ENCODE measurements at places on chromosomes 2 and 18.

DNA sequence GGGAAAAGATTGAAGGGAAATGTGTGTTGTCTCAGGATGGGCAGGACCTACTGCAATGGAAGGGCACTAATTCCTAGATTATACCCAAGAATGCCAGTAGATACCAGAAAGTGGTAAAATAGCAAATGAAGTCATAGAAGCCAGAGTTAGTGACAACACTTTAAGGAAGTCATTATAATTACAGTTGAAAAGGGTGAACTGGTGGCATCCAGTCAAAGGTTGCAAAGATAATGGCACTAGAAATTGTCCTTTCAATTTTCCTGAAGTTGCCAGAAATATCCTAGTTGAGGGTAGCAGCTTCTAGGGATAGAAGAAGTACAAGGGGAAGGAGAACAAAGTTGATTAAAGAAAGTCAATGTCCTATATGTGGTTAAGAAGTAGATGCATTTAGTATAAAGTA, 68.8 kb upstream of the GLS start:
- DNase-seq, result no peak

- no peak for DNase-seq
These were observed 17.3 kb downstream of the PROKR1 start for GRCh38 chr2:68660658-68661057.

DNA sequence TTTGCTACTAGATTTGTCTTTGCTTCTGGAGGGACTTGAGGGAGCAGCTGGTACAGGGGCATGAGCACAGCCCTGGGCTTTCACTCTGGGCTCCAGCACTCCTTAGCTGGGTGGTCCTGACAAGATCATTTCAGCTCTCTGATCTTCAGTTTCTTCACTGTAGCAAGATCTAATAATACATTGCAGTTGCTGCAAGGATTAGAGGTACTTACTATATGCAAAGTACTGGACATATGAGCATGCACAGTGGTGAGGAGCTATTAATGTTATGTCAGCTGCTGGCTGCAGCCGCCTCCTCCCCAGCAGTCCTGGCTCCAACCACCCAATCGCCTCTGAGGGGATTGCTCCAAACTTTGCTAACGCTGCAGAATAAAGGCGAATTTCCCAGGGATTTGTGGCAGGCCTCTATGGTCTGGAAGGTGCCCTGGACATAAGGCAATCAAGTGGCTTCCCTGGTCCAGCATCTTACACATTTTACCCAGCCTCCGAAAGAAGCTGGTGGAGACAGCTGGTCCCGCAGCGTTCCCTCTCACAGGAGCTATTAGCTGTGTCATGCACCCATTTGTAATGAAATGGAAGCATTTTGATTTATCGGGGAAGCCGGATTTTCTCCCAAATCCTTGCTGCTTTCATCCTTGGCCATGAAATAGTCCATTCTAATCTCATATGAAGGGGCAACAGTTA, 96.7 kb downstream of the RHOB start:
- DNase-seq, result no peak

DNA sequence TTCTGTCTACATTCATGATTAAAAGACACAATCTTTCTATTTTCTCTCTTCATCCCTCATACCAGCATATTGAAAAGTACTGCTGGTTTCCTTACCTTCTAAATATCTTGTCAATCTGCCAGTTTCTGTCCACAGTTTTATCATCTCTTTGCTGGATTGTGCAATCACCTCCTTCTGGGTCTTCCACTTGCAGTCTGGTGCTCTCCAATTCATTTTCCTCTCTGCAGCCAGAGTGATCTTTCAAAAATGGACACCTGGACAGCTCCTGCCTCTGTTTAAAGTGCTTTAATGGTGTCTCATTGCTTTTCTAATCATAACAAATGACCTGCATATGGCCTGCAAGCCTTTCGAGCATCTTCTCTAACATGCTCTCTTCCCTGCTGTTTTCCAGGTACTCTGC, 94.0 kb downstream of the C1QL2 start:
- no peak for DNase-seq

DNA sequence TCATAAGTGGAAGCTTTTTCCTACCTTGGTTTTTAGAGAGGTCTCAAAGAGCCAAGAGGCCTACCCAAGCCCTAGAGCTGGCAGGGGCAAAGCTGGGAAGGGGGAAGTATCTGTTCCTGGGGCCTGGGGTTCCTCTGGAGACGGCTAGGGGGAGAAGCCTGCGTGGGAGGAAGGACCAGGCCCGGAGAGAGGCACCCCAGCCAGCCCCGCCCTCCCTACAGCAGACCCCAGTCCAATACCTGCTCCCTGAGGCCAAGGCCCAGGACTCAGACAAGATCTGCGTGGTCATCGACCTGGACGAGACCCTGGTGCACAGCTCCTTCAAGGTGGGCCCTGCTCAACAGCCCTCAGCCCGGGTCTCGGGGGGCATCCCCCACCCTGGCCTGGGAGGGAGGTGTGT, 2.2 kb downstream of the CTDSP1 start:
- no peak for DNase-seq

DNA sequence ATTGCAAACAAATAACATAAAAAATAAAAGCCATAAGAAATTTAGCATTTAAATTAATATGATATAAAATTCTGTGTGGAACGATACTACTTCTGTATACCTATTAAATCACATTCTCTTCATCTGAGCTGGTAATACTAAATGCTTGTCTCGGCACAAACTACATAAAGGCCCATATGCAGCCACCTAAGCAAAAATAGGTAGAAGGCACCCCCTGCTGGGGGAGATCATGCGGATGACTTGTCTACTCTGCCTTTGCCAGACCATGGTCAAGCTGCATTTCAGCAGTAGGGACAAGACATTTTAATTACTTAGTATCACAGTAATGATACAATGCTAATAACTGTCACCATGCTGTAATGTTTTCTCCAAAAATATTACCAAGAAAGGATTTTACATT, 108.0 kb downstream of the CDH19 start:
- DNase-seq, result no peak

DNA sequence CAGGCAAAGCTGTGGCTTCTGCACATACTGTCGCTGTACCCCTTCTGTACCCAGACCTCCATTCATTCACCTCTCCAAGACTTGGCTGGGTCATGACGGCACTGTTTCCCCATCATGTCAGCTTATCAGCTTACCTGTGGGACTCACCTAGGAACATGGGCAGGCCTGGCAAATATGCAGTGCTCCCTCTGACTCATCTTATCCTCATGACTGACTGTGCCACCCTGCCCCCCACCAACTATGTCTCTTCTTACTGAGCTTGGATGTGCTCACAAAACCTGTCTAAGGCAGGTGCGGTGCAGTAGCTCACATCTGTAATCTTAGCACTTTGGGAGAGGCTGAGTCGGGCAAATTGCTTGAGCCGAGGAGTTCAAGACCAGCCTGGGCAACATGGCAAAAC, 152.4 kb downstream of the MGAT5 start:
- no peak for DNase-seq

DNA sequence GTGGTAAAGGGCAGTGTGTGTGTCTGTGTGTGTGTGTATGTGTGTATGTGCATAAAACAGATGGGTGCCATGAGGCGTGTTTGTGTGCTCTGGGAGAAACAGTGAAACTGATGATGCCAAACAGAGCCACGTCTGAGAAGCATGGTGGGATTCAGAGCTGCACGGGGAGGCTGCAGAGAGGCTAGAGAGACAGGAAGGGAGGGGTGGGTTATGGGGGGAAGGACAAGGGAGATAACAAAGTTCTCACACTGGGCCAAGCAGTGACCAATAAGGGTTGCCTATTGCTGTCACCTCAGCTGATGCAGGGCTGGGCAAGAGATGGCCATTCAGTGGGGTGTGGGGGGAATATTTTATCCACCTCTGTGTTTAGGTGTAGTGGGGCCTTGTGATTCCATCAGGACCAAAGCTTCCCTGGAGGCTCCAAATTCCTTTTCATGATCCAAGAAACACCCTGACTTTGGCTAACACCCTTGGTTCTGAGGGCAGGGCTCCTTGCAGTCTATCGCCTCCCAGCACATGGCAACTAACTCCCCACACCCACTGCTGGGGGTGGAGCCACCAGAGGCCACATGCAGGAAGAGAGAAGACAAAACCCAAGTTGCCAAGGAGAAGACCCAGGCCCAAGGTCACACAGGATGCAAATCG, 54.2 kb upstream of the POMC start:
- no peak for DNase-seq

DNA sequence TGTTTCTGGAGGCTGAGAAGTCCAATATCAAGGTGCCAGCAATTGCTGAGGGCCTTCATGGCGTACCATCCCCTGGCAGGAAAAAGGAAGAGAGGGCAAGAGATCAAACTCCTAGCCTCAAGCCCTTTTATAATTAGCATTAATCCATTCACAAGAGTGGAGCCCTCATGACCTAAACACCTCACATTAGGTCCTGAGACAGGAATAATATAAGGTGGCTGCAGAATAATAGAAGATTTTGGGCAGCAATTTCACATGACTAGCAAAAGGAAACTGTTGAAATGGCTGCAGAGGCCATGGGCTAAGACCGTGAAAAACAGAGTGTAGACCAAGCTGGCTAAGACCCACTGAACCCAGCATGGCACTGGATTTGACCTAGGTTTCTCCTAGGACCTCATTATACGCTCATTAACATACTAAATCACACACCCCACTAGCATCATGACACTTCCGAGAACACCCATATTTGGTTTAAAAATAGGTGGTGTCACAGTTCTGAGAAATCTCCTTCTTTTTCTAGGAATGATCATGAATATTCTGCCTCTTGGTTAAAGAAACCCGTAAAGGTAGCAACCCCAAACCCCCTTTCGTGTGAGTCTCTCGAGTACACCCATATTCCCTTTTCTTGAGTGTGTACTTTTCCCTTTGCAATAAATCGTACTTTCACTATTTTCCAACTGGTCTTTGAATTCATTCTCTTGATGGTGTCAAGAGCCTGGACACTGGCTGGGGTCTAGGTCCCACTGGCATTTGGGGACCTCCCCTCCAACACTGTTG, 3.1 kb upstream of the MYCN start:
- DNase-seq, result no peak

- DNase-seq, result no peak
These were observed 105.1 kb upstream of the RGPD4 start for GRCh38 chr2:107721586-107721985.

- DNase-seq, result no peak
These were observed 343.1 kb upstream of the SLC39A10 start for GRCh38 chr2:195313962-195314361.

GRCh38 chr18:70384181-70384790, 95.4 kb downstream of the SOCS6 start:
- no peak for DNase-seq

GRCh38 chr2:41821167-41821566, 226.7 kb upstream of the PKDCC start:
- no peak for DNase-seq

DNA sequence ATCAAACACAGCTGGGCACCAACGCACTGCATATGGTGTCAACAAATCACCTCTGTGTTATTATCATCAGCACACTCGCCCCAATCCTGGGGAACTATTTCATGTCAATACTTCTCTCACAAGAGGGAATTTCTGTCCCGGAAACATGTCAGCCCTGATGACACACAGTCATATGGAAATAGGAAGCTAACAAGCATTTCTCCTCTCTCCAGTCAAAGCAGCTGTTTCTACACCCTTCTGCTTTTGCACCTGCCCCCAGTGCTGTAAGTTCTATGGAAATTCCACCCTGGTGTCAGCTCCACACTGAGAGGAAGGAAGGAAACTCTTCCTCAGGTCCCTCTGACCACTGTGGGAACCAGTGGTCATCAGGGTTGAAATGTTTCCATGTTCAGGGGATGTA, 447.6 kb upstream of the ID2 start:
- DNase-seq, result no peak

GRCh38 chr2:168645696-168646338, 156.6 kb upstream of the NOSTRIN start:
- DNase-seq, result no peak

- DNase-seq, result no peak
These were observed 16.8 kb downstream of the SLC39A6 start for GRCh38 chr18:36112302-36112701.

GRCh38 chr2:25590921-25591505, 82.4 kb downstream of the DTNB start:
- DNase-seq, result no peak

GRCh38 chr2:239465017-239466001, 64.5 kb upstream of the HDAC4 start:
- no peak for DNase-seq

DNA sequence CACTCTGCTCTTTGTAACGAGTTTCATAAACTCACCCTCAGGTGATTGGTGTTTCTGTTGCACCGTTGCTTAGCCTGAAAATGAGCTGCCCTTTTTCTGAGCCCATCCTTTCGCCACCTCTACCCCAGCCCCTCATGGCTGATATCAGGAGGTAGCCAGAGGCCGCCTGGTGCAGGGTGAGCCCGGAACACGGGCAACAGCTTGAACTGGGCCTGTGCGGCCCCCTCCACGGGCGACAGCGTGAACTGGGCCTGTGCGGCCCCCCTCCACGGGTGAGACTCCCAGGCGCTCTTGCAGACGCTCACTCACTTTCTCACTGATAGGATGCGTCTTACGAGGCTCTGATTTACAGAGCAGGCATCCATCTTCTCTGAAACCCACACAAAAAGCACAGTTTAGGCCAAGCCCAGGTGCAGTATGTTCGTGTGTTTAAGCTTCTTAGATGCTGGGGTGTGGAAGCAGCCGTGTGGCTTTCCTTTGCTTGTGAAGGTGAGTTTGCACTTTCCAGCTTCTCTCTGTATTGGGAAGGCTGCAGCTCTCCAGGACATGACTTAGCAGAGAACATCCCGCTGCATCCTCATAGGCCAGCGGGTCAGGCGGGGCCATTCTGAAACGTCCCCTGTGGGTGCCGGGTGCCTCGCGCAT, 83.5 kb downstream of the NFATC1 start:
- no peak for DNase-seq

DNA sequence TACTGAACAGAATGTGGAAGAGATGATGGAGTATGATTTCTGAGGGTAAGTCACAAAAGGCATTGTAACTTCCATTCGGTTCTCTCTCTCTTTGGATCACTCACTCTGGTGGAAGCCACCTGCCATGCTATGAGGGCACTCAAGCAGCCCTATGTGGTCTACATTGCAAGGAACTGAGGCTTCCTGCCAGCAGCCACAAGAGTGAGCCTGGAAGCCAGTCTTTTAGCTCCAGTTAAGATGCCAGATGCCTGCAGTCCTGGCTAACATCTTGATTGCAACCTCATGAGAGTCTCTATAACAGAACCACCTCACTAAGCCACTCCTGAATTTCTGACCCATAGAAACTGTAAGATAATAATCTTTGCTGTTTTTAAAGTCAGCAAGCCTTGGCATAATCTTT, 935.7 kb downstream of the LRP1B start:
- no peak for DNase-seq

DNA sequence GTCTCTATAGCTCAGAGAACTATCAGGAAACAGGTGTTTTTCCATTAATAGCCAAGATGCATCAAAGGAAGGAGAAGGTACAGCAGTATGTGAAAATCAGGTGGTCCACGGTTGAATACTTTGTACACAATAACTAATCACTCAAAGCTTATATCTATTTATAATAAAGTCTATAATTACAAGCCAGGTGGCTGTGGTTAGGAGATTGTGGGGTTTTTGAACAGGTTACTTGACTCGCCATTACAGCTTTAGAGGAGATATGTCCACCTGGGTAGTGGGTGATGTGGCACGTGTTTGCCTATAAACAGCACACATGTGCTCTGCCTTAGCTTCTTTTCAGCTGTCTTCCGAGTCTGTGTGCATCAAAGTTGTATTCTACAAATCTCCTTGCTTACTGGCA, 892.2 kb upstream of the ZEB2 start:
- no peak for DNase-seq
